ENCODE measurements at places on chromosomes 4 and X. TPM values are rescaled to one million over a fixed set of nuclear protein-coding genes. Genes with fewer than 3 reads are reported as not detected.

The CFAP47 gene
- total RNA-seq, result not detected

The SLC34A2 gene
- total RNA-seq, result not detected

DNA sequence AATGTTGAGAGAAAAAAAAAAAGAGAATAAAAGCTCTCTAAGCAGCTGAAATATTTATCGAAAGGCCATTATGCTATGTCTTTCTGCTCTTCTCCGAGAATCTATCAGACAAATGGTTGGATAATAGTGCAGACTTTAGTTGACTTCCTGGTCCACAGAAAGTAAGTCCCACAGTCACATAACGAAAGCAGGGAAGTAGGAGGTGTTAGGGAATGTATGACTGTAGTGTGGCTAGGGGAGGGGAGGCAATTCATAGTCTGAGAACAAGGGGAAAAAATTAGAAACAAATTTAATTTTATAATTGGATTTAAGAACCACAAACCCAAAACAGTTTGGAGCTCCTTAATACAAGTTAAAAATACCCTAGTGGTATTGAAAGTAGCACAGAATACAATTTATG, 79.7 kb upstream of the VEGFC start:
- no peak for DNase-seq

DNA sequence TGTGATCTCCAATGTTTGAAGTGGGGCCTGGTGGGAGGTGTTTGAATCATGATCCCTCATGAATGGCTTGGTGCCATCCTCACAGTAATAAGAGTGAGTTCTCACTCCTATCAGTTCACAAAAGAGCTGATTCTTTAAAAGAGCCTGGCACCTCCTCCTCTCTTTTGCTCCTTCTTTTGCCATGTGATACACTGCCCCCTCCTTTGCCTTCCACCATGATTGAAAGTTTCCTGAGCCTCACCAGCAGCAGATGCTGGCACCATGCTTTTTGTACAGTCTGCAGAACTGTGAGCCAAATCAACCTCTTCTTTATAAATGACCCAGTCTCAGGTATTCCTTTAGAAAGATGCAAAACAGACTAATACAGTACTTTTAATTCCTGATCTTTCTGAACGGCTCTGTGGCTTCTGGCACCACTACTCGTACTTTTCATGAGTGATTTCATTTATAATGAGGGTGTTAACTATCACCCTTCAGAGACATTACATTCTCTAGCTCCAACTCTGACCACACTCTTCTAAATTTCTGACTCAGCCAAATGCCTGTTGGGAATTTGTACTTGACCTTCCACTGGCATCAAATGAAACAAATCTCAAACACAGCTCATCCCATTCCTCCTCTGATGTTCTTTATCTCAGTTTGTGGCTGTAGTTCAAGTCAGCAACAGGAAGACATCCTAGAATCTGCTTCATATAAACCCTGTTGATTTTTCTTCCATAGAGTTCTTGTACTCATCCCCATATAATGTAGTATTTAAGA, 4.2 kb downstream of the UFSP2 start:
- no peak for DNase-seq

- no peak for DNase-seq
Observed at GRCh38 chr4:7435471-7436061, 836 bp upstream of the PSAPL1 start.

DNA sequence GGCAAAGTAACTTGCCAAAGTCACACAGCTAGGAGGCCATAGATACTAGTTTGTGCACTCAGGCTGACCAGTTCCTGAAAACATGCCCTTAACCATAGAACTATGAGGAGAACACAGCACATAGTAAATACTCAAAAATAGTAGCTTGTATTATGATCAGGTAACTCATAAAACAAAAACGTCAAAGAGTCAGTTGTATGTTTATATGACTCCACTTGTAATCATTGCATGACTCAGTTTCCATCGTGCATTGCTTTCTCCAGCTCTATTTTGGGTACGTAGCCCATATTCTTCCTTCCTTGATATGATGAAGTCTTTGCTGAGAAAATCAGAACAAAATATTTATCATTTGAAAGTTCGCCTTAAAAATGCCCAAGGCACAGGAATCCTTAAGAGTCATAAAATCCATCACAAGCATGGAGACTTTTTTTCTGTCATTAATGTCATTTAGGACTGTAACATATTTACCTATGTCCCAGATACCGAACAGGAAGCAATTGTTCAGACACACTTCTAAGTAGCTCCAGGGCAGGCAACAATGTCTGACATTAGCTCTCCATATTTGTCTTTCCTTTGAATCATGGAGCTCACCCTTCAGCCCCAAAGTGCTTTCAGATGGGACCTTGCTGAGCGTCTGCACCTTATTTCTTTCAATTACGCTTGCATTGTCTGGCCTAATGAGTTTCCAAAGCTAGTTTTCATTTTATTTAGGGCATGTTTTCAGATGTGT, 11.2 kb upstream of the MID1 start:
- DNase-seq, result no peak

- DNase-seq, result no peak
Observed at GRCh38 chr4:115873048-115873447, 759.6 kb upstream of the NDST4 start.

DNA sequence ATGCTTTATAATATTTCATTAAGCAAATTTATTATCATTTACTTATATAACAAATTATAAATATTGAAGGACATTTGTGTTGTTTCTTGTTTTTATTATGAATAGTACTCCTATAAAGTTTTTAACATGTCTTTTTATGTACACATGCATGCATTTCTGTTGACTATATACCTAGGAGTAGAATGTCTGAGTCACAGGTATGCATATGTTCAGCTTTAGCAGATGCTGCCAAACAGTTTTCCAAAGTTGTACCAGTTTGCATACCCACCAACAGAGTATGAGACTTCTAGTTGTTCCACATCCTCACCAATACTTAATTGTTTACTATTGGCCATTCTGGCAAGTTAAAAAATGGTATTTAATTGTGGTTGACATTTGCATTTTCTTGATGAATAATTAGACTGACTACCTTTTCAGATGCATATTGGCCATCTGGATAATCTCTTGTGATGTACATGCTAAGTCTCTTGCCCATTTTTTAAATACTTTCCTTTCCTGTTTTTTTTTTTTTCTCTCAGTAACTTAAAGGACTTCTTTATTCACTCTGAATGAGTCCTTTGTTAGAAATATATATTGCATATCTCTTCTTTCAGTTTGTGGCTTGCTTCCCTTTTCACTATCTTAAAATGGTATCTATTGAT, 132.2 kb upstream of the TRIM2 start:
- no peak for DNase-seq

DNA sequence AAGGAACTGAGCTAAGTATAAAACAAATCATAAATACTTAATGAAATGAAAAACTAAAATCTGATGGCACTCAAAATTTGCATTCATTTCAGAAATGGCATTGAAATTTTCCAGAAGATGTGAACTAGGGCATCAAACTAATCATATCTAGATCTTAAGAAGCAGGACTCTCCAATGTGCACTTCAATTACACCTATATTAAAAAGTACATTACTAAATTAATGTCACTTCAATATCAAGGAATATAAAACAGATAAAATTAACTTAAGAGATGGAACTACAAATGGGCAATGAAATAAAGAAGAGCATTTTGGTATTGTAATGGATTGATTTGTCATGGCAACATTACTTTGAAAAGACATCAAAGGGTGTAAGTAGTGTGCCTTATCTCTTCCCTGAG, 20.3 kb downstream of the NPY2R start:
- no peak for DNase-seq

- no peak for DNase-seq
Observed at GRCh38 chrX:13110433-13111324, 66.3 kb upstream of the FAM9C start.

DNA sequence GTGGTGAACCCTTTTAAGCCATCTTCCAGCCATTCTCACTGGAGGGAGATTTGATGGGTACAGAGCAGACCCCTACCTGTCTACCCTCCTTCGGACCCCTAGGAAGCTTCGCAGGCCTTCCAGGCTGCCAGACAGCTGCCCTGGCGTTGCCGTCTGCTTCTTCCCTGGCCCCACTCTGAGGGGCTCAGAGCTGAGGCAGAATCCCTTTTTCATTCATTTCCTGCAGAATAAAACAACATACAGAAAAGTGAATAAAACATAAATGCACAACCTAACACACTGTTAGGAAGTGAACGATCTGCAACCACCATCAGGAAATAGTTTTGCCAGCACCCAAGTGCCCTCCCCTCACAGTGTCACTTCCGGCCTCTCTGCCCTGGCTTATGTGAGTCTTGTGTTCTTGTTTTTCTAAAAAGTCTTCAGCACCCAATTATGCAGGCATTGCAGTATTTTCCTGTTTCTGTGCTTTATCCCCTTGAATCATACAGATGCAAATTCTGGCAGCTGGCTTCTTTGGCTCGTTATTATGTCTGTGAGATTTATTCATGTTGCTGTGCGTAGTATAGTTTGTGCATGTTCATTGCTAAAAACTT, 5.6 kb upstream of the ADD1 start:
- DNase-seq, result peak; percentile 84

DNA sequence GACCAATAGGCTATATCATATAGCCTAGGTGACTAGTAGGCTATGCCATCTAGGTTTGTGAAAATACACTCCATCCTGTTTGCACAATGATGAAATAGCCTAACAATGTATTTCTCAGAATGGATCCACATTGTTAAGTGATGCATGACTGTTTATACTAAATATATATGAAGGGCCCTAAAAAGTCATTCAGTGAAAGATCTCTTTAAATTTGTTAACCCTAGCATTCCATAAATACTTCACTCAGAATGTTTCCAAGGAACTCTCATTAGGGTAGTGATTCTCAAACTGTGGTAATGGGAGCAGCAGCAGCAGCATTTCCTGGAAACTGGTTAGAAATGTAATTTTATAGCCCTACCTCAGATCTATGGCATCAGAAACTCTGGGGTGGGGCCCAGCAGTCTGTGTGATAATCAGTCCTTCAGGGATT, 74.9 kb downstream of the PRRG1 start:
- DNase-seq, result no peak

DNA sequence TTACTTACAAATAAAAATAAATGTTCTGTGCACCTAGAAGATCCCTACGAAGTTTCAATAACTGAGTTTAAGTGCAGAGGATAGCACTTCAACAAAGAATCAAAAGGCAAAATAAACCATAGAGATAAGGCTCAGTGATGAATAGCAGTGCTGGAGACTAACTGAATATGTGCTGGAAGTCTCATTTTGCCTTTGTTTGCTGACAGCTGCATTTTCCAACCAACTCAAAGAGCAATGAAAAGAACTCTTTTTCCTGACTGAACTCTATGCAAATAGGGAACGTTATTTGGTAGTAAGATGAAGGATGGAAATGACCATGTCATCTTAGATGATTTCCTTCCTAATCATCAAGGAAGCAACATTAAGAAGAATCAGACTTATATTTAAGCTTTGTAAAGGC, 32.7 kb upstream of the ADH7 start:
- no peak for DNase-seq

- peak; percentile 32 for DNase-seq
Observed at GRCh38 chr4:141636771-141637460, 533 bp downstream of the IL15 start.

DNA sequence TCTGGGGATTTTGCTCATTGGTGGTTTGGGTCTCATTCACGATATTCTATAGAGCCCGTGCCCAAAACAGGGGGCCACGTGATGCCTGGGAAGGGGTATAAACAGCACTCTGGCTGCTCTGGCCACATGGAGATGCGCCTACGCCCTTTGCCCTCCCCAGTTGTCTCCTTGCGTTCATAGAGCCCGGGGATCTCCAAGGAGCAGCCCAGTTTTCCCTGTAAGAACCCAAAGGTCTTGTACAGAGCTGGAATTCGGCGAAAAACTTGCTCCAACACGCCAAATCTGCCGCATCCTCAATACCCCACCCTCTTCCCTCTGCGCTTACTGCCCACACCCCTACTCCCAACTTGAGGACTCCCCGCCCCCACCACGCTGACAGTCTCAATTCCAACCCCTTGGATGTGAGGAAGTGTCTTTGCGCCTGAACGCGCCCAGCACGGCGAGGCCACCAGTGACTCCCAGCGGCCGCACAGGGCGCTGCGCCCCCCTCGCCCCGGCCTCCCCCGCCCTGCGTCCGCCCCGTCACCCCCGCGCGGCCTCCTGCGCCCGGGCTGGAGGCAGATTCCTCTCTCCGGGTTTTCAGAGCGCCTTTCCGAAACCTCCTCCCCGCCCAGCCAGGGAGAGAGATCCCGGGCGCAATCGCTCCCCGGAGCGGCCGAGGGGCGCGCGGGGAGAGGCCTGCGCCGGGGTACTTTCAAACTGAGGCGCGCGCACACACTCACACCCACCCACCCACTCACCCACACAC, at the start of gene NHS:
NHS (plus strand) TSS at position 582 of the 748 bp plus-strand sequence. CDS start 558 bp downstream, outside the sequence.
- DNase-seq, result no peak

DNA sequence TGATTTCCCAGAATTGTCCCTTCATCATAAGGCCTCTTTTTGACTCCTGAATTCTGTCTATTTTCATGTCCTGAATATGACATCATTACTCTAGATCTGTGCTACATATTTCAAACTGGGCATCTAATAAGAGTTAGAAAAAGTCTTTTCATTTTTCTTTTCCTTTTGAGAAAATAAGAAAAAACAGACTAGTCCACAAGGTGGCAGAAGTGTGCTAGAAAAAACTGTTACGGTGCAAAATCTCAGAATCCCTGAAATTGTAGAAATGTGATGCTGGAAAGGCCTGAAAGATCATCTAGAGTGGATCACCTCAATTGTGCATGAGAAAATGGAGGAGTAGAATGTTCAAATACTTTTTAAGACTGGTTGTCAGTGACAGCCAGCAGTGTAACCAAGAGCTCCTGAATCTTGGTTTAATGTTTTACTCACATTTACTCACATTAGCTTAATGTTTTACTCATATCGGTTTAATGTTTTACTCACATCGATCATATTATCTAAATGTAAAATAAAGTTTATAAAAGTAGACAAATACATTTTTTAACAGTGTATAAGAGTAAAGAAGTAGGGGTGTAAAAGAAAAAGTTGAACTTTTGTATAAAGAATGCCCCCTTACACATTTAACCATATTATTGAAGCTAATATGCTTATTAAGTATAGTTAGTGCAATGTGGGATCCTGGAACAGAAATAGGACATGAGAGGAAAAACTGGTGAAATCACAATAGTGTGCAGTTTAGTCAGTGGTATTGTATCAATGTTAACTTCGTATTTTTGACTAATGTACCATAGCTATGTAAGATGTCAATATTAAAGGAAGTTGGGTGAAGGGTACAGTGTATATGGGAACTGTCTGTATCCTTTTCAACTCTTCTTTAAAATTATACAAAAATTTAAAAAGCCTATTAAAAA, 15.2 kb downstream of the ASB11 start:
- DNase-seq, result no peak
